ENCODE measurements at places on chromosomes 6 and 20. TPM values are rescaled to one million over a fixed set of nuclear protein-coding genes. Genes with fewer than 3 reads are reported as not detected.

DNA sequence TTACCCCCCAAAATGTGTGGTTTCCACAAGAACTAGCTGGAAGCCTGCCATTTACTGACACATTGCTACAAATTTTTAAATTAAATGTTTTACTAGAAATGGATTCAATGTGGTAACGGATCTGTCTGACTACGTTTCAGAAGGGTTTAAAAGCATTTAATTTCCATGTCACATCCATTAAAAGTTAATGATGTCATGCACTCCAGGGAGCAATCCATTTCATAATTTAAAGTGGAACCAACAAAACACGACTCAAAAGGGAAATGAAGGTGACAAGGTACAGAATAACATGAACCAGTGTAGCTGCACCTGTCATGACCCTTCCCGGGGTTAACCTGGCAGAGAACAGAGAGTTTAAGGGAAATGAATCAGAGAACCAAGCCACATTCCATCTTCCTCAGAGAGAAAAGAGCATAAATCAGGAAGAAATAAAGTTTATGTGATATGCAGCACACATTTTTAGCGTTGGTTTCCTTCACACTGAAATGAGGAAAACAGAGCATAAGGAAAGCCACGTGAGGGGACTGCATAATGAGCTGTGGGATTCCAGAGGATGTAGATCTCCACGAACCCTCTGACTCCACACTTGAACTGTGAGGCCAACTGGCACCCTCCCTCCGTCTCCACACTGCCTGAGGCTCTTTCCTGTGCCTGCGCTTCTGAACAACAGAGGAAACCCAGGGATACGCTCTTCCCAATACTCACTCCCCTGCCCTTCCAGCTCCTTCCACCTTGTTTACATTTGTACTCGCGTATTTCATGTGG lies 170.3 kb upstream of the AHI1 start:
- no peak for DNase-seq

GRCh38 chr6:29887819-29888776 lies 54.2 kb upstream of the HLA-A start:
- DNase-seq, result peak; percentile 70

DNA sequence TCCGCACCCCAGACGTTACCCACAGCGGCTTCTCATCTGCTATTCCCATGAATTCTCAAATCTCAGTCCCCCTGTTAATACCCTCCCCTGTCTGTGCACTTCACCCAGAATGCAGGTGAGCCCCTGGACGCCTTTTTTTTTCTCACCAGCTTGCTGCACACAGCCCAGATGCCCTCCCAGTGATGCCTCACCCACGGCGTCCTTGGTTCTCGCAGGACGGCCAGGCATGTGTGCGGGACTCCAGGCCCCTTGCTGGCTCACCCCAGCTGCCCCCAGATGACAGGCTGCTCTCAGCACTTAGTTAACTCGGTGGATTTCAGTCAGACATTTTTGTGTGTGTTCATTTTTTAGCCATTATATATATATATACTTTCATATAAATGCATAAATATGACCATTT lies 25.4 kb upstream of the PI16 start:
- no peak for DNase-seq

DNA sequence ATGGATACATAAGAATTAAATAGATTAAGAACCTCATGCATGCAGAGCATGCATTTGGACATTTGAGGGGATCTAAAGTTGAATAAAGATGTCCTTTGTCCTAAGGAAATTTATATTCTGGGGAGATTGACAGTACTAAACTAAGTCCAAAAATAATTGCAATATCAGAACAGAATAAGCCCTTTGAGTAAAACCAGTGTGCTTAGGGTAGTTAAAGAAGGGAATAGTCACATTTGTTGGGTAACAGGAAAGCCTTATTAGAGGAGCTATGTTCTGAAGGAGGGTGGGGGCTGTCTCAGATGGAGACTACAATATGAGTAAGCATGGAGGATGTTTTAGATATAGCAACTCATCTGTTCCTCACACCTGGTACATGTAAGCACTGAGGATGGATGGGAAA lies 35.8 kb downstream of the CDC5L start:
- no peak for DNase-seq

GRCh38 chr6:128337619-128338018 lies 182.8 kb downstream of the PTPRK start:
- no peak for DNase-seq

- no peak for DNase-seq
Observed at GRCh38 chr6:34056305-34057108, 89.4 kb downstream of the GRM4 start.

- DNase-seq, result no peak
Observed at GRCh38 chr6:2917065-2917464, 14.0 kb upstream of the SERPINB9 start.

DNA sequence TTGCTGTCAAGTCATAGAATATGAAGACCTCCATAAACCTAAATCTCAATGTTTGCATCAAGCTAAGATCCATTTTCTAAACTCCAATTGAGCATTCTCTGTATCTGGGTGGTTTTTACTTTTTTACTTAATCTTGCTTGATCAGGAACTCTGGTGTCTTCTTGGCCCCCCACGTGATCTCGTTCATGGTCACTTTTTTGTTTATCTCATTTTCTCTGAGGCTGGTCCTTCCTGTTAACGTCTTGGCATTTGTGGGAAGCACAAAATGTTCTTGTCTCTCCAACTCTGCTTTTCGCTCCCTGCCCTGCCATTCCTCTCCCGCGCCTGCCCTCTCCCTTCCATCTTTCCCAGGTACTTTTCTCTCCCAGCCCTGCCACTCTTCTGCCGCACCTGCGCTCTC lies 14.0 kb upstream of the MAPRE1 start:
- no peak for DNase-seq

DNA sequence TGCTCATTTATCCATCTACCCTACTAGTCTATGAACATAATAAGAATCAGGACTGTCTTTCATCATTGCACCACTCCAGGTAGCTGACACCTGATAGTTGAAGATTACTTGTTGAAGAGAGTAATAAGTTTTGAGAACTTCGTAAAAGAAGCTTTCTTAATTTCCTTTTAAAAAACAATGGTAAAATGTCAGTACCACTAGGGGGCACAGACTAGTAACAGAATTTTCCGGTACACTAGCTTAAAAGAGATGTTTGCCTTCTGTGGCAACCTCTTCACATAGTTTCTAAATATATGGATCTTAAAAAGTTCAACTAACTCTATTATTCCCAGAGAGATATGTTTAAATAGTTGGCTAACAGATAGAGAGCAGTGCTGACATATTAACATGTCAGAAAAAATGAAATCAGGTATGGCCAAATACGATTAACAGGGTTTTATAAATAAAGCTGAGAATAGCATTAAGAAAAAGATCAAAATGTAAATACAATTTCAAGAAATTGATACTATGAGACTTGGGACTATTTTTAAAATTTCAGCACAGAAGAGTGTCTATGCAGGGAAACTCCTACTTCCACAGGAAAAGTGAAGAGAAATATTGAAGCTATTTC lies 5.4 kb upstream of the KCNQ5 start:
- DNase-seq, result no peak

DNA sequence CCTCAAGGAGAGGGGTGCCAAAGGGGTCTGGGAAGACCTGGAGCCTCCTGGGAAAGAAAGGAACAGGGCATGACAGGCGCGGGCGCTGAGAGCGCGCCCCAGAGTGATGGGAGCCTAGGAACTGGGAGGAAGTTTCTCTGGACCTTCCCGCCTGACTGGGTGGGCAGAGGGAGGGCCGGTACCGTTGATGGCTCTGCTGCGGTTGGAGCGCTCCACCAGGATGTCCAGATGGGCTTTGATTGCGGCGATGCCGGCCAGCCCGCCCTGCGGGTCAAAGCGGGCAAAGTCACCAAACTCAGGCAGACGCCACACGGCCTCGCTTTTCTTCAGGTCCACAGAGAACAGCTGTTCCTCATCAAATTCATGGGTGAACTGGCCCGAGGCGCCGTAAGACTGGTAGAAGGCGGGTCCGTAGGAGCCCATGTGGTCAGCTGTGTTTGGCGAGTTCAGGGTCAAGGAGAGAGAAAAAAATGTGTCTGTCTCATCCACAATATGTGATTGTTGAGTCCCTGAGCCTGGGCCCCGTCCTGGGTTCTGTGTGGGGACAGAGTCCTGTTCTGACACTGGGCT lies 1.5 kb downstream of the HLA-DOA start:
- no peak for DNase-seq

DNA sequence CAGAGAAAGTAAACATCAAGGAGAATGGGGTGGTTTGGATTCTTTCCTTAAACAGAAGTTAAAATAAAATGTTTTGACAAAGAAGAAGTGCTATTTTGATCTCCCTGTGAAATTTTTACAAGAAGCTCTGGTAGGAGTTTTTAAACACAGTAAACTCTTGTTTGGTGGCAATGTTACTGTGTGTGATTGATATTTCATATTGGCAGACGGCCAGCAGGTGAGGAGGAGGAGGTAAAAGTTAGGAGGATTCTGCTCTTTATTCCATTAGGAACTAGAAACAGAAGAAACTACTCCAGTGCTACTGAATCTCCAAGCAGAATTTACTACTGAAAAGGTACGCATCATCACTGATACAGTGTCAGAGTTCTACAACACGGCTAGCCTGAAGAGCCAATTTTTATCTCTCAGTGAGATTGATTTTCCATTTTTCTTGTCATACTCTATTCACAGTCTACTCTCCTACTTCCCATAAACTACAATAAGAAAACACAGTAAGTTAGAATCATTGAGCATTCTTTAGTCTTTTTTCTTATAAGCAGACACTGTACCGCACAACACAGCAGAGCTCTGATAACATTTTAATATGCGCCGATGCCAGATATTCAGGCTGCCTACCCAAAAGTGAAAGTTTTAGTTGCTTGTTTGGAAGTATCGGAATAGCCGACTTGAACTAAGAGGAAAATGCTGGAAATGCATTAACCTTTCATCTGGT lies 21.2 kb upstream of the AFDN start:
- no peak for DNase-seq

- DNase-seq, result no peak
Observed at GRCh38 chr6:42467651-42468050, 15.9 kb upstream of the TRERF1 start.

DNA sequence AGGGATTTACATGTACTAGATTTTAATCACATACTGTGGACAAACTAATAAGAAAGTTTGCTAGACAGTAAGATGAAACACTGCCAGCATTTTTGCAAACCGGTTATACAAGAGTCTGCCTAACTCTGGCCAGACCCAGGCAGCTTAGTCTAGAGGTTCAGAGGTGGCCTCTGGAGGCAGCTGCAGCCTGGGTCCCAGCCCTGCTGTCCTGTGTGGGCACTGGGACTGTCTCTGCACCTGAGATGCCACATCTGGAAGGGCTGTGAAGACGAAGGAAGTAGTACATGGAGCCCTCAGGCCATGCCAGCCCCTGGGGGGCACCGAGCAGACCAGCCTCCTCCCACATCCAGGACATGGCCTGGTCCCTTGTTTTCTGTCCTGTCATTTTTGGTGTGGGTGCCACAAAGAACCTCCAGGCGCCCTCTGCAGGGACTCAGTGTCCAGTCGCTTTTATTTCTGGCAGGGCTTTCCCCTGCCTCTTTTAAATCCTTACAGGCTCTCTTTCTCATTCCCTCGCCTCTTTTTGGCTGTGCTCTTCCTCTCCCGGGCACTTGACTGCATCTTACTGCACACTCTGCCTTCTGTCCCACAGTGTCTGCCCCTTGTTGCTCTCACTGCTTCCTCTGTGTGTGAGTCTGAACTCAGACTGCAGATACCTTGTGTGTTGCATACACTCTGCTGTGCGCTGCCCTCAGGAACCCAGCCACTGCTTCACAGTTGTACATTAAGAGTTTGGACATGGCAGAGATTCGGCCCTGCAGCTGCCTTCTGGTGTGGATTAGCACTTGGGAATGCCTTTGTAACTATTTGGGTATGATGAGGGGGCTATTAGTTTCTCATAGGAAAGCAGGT lies 216.7 kb downstream of the ZDHHC14 start:
- DNase-seq, result peak; percentile 24

GRCh38 chr6:69867639-69867976 lies 1.3 kb downstream of the COL19A1 start:
- DNase-seq, result no peak

GRCh38 chr20:45016089-45016671 lies 49.9 kb downstream of the STK4 start:
- DNase-seq, result no peak

The TGM3 gene
- total RNA-seq, result not detected
